CD4-positive, alpha-beta memory T cell (primary cell): ENCODE measurements at places on chromosomes 1 and 21. TPM values are rescaled to one million over a fixed set of nuclear protein-coding genes. Genes with fewer than 3 reads are reported as not detected.
A peak's percentile ranks its signal among the peaks of the same experiment; 100 is the strongest.

The FCRL2 gene
- total RNA-seq: not detected

The FMO1 gene
- not detected for total RNA-seq

The OLIG2 gene
- total RNA-seq: not detected

The KCNJ9 gene
- total RNA-seq: not detected

The ABCD3 gene
- total RNA-seq: 23.6 TPM

GRCh38 chr1:28578696-28579218, 13.3 kb upstream of the RAB42 start:
- DNase-seq: no peak

- no peak for DNase-seq
Observed at GRCh38 chr1:12184008-12184681, 17.4 kb downstream of the TNFRSF1B start.

DNA sequence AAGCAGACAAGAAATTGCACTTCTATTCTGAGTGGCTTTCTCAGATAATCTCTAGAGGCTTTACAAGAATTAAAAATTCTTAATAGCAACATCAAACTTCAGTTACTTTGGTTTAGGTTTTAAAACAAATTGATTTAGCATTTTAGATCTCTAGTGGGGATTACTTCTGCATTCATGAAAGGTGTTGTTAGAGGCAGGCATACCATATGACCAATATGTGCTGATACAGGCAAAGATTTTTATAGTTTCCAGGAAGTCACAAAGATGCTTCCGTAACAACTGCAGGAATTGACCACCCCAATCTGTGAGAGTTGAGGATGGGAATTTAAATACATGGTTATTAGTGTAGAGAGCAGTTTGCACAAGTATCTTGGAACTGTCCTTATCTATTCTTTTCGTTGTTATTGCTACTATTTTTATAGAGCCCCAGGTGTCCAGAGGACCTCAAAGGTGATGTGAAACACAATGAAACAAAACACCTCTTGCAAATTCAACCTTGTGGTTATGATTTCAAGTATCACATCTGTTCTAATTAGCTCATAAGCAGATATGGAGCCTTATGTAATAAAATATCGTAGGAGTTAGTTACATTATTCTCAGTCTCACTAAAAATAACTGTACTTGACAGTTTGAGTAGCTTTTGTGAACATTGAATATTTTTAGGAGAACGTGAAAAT, 512.7 kb upstream of the ADGRL4 start:
- no peak for DNase-seq

- no peak for DNase-seq
Observed at GRCh38 chr1:19169642-19170041, 40.4 kb downstream of the UBR4 start.

DNA sequence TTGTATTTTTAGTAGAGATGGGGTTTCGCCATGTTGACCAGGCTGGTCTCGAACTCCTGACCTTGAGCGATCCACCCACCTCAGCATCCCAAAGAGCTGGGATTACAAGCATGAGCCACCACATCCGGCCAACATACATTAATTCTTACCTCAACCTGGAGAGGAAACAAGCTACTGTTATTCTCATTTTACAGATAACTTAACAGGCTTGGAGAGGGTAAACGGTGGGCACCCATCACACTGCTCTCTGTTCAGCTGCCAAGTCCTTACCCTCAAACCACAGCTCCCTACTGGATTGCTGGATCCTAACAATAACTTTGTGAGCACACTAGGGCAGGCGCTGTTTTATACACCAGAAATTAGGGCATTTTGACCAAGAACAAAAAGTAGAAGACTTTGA, 93.6 kb upstream of the BARHL2 start:
- DNase-seq: no peak

GRCh38 chr1:204915861-204916495, 45.3 kb downstream of the NFASC start:
- DNase-seq: no peak

- DNase-seq: no peak
Observed at GRCh38 chr1:973459-974292, 7.4 kb downstream of the PLEKHN1 start.

DNA sequence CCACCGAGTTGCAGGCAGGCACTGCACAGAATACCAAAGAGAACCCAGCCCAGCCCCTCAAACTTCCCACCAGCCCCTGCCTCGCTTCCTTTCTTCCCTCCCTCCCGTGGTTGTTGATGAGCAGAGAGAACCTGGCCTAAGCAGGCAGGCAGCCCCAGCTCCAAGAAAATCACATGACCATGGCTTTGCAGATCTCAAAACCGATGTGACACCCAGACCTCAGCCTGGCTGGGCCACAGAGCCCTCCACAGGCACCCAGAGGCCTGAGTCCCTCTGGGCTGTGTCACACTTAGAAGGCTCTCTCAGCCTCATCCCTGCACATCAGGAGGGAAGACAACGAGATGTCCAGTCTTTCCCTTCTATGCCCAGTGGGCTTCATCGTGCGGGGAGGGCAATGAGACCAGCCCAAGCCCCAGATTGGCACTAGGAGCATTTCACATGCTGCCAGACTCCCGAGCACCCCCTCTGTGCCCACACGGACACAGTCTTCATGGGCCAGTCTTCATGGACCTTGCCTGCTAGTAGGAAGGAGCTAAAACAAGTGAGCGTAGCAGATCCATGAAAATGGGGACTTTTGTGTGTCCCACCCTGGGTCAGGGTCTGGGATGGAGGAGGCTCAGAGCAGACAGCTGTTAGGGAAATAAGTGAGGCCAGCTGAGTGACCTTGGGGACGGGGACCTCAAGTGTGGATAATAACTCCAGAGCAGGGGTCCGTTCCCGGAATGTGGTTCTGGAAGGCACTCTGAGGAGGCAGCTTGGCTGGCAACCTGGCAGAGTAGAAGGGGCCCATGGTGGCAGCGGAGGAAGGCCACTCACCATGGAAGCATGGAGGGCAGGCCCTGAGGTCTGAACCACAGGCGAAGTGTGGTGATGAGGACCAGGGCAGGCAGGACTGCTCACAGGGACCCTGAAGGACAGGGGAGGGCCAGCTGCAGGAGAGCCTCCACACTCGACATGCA, 204.4 kb upstream of the VAMP3 start:
- DNase-seq: no peak

DNA sequence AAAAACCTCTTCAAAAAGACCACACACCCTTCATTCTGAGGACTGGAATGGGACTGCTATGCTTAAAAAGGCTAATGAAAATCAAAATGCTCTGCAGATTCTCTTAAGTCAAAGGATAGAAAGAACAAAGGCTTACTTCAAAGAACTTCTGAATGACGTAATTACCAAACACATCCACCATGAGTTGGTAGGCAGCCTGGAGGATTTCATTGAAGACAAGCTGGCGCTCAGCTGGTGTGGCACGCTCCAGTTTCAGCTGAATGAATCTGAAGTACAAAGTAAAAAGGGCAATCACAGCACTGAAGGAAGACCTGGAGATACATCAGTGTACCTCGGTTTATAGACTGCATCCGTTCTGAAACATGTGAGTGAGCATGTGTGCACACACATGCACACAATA, 43.5 kb upstream of the SDC3 start:
- DNase-seq: no peak

GRCh38 chr1:25581764-25582163, 34.8 kb upstream of the MAN1C1 start:
- DNase-seq: no peak

DNA sequence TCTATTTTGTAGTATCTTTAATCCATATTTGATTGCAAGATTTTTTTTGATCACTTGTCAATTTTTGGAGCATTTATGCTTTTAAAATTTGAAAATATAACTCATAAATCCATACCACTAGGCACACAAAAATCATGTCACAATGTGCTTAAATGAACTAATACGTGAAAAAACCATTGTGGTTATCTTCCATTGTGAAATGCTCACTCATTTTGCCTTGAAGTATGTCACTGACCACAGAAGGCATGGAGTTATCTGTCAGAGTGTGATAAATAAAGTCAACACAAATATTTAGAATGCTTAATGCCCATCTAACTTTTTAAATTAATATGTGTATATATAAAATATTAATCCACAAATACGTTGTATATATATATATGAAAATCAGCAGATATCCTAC, 347.2 kb downstream of the PTPRC start:
- no peak for DNase-seq

DNA sequence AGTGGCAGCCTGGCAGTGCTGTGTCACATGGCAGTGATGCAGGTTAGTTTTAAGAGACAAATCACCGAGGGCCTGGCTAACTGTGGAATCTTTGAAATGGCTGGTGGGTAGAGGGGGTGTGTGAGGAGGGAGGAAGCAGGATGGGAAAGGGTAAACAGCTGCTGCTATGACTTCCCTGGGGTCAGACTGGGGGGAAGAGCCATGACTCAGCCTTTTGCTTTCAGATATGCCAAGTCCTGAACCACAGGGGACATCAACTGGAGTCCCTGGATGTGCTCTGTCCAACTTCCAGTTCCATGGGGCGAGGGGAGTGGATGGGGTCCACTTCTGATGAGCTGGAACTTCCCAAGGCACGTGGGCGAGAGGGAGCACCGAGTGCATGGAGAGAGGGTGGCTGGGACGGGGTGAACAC, 121.1 kb upstream of the ADAR start:
- DNase-seq: no peak

- DNase-seq: no peak
Observed at GRCh38 chr1:53963460-53963859, 17.3 kb downstream of the LRRC42 start.

GRCh38 chr1:41754540-41754939, 164.2 kb downstream of the HIVEP3 start:
- DNase-seq: no peak

DNA sequence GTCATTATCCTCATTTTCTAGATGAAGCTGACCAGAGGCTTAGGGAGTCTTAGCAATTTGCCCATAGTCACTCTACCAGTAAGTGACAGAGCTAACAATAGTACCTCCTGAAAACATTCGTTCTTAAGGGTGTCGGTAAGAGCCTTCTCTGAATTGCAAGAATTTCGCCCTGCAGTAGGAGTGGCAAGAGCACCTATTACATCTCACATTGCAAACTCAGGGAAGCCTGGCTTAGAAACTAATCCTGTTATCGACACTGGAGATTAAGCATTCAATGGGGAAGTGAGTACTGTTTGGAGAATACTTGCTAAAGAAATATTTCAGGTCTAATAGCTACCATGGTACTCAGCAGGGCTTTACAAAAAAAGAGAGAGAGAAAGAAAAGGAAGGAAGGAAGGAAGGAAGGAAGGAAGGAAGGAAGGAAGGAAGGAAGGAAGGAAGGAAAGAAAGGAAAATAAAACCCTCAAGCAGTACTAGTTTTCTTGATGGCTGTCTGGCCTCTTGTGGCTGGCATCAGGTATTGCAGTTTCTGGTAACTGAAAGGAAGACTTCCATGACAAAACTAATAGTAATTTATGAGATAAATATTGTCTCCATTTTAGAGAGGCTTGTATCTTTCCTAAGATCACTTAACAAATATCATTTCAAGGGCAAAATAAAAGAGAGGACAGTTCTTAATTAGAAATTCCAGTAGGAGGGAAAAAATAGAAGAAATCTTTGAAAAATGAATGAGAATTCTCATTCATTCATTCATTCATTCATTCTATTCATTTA, 10.4 kb downstream of the C1orf226 start:
- peak; percentile 1 for DNase-seq

GRCh38 chr1:212816567-212817278, 25.0 kb downstream of the TATDN3 start:
- no peak for DNase-seq

- no peak for DNase-seq
Observed at GRCh38 chr1:6075748-6076147, 30.1 kb downstream of the KCNAB2 start.
